Lung microvascular endothelial cell (primary cell): ENCODE measurements at places on chromosomes 12 and 14.

DNA sequence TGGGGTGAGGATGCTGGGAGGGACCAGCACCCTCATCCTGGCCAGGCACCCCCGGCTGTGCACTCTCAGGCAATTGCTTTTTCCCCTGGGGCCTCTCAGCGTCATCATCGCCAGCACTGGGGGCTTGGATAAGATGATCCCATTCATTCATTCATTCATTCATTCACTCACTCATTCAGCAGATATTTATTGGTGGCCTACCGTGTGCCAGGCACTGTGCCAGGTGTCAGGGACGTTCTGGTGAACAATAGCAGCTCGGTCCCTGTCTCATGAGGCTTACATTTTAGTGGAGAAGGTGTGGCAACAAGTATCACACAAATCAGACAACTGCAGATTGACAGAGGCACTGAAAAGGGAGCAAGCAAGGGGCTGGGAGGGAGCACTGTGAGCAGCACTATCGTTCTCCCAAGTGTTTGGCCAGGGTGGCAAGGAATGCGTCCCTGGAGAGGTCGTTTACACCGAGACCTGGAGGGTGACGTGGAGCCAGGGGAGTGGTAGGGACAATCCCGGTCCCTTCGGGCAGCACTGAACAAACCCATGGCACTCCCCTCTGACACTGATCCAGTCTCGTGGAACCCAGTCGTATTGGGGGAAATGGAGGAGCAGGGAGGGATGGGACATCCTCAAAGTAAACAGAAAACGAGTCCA, 124.1 kb downstream of the PAPOLA start:
- DNase-seq, result no peak

GRCh38 chr12:84069699-84070098, 842.9 kb downstream of the SLC6A15 start:
- no peak for DNase-seq

DNA sequence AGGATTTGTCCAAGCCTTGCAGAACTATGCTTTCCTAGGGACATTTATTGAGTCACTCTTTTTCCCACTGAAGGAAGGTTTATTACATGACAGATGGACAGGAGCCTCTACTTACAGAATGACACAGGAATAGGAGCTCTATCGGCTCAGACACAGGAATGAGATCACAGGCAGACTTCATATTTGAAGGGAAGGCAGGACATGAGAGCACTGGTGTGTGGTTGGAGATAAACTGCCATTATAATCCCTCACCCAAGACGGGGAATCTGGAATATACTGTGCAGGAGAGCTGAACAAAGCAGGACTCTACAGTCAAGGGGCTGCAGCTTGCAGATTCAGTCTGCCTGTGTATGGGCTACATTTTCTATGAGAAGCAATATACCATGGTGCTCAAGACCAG, 26.8 kb upstream of the IL22 start:
- DNase-seq, result no peak

DNA sequence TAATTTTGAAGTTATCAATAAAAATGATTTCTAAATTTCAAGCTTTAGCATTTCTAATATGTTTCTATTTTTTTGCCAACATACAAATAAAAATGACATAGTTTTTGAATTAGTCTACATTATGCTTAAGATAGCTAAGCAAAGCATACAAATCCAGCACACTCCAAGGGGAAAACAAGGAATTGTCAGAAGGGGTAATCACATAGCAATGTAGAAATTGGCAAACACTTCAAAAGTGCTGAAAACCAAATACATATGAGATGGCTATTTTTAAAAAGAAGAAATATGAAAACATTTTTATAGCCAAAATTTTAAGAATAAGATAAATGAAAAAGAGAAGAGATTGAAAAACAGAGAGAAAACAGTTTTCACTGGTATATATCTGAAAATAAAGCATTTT, 308.0 kb downstream of the SLC6A15 start:
- no peak for DNase-seq

GRCh38 chr12:104672501-104673265, 215.9 kb downstream of the CHST11 start:
- no peak for DNase-seq

DNA sequence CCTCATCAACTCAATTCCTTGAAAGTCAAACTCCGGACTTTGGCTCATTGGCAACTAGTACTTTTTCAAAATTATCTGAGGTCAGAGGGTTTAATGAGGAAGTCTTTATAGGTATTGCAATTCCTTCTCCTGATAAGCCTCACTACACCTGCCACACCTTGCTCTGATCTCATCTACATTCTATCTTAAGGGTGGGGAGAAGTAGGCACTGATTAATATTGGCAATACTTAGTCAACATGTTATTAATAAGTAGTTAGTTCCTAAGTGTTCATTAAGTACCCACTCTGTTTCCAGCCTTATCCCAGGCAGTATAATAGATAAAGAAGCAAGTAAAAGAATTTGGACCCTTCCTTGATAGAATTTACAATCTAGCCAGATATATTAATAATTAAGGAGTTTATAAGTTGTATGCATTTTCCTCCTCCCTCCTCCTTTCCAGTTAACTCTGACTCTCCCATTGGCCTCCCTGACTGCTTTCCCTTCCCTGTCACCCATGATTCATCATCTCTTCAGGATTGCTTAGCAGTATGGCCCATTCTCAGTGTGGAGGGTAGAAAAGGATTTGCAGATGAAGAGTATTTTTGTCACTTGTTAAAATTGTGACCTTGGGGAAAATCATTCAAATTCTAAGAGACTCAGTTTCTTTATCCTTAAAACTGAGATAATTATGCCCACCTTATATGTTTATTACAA, 231.0 kb upstream of the ATP2B1 start:
- DNase-seq, result no peak
